Kasumi-1 (cell line): ENCODE measurements at places on chromosomes 2 and 18.

- DNase-seq, result no peak
Measured at GRCh38 chr2:222656526-222657446, 894 bp upstream of the FARSB start.

- no peak for DNase-seq
Measured at GRCh38 chr2:160934991-160935390, 225.2 kb upstream of the TANK start.

GRCh38 chr2:113218283-113219091, 44.7 kb downstream of the PSD4 start:
- DNase-seq, result no peak

DNA sequence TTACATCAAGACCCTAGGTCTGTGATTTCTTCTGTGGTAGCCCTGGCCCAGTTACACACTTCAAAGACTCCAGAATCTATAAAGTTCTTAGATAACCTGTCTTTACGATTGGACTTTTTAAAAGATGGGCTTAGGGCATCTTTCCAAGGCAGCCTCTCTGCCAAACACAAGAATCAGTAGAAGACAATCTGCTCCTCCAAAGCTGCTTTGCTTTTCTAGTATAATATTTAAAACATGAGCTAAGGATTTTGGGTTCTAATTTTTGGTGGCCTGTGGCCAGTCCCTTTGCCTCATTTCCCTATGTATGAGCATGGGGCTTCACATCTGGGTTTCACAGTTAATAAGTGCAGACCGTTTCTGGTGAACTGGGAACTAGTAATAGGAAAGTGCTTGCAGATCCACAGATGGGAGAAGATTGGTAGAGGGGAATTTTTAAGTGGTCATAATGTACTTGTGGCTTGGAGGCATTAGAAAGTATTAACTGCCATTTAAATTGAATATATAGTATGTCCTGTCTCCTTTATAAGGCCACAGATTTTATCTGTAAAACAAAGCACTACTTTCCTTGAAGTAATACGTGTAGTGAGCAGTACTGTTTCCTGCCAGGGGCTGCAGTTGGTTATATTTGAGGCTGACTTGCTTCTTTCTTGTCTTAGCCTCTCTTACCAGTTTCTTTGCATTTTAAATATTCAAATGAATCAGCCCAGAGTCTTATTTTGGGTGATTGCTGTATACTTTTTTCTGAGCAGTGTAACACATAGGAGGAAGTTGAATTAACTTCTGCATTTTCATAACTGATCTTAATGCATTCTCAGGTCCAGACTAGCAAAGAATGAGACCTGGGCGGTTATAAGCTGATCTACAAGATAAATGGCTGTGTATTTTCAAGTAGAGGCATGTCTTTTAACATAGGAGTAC, 1.5 kb downstream of the ARPC2 start:
- DNase-seq, result peak; percentile 44

GRCh38 chr2:37713258-37713700, 41.8 kb upstream of the CDC42EP3 start:
- DNase-seq, result no peak

- DNase-seq, result no peak
Measured at GRCh38 chr2:138507267-138507666, 5.7 kb downstream of the SPOPL start.

GRCh38 chr18:58180738-58181353, 136.8 kb downstream of the NEDD4L start:
- DNase-seq, result peak; percentile 37

- no peak for DNase-seq
Measured at GRCh38 chr18:76913583-76913982, 91.2 kb downstream of the ZNF236 start.

DNA sequence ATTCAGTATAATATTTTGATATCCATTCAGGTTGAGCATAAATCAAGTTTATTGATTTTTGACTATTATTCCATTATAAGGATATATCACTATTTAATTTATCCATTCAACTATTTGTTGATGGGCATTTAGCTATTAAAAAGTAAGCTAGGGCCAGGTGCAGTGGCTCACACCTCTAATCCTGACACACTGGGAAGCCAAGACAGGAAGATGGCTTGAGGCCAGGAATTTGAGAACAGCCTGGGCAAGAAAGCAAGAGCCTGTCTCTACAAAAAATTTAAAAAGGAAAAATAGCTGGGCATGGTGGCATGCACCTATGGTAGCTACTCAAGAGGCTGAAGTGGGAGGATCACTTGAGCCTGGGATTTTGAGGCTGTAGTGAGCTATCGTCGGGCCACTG, 183.5 kb downstream of the HNMT start:
- no peak for DNase-seq

GRCh38 chr2:45373534-45373933, 237.5 kb downstream of the SRBD1 start:
- no peak for DNase-seq

DNA sequence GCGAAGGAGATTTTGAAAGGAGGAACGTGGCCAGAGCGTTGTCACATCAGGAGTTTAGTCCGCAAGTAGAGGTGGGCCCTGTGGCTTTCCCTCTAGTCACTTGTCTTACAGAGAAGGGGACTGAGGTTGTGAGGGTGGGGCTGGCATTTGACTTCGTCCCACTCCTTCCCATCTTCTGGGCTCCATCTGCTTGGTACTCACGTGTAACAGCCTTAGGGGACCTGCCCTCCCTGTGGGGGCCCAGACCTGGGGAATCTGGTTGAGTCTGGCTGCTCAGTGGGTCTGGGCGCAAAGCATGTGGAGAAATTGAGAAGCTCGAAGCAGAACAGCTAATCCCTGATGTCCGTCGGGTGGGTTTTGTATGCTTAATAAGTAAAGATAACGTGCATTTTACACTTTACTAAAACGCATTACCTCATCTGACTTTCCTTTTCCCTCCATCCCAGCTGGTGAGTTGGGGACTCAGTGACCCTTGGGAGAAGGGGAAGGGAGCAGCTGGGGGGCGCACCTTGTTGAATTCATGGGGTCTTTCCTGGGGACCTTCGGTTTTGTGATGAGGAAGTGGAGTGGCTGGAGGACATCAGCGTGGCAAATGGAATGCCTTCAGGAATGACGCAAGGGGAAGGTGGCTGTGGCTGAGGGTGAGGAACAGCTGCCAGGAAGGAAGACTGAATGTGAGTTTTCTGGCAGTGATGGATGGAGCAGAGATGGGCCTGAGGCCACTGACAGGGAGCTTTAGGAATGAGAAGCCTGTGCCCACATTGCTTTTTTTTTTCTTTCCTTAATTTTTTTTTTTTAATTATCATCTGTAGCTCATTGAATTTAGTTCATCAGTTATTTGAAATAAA, 44.8 kb downstream of the ASAP2 start:
- DNase-seq, result no peak

GRCh38 chr18:54388203-54389142, 30.8 kb downstream of the C18orf54 start:
- peak; percentile 81 for DNase-seq

DNA sequence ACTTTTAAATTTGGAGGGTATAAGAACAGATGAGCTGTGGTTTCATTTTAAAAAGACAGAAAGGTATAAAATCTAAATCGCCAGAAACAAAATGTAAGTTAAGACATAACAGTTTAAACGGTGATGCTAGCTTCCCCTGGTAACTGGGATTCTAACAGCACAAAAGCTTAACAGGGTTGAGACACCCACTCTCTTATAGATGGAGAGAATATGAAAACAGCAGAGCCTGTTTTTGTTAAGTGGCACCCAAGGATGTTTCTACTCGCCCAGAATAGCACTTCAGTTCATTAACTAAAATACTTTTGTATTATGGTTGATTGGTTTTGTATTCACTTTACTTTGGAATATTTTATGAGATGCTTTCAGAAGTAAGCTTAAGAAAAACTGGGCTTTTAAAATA, 151.9 kb upstream of the RND3 start:
- DNase-seq, result no peak

DNA sequence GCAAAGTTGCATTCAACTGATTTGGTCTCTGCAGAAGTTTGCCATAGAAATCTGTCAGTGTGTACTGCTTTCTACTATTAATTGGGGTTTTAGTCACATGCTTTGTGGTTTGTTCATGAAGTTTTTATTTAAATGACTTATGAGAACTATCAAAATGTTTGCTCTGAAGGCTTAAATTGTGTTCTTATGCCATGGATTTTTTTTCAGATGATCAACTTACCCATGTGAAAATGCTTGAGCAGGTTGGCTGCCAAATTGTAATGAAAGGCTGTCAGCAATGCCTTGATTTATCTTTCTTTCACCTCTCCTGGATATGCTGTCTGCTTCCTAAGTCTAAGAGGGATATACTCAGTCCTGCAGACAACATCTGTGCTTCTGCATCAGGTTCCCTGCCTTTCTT, 50.7 kb downstream of the FMNL2 start:
- no peak for DNase-seq

DNA sequence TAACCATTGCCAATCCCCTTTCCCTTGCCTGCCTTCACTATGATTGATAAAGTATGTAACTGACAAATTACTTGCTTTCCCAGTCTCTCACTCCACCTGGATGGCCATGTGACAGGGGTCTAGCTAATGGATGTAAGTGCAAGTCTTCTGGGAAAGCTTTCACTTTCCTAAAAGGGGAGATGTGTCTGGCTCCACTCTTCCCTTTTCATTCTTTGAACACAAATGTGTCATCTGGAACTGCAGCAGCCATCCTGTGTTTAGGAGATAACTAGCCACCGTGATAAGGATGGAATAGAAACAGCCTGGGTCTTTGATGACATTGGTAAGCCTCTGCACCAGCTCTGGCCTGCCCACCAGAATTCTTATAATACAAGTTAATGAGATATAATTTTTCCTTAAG, 38.2 kb downstream of the SNRPD1 start:
- DNase-seq, result no peak

- no peak for DNase-seq
Measured at GRCh38 chr2:211067029-211067428, 510.6 kb downstream of the CPS1 start.

DNA sequence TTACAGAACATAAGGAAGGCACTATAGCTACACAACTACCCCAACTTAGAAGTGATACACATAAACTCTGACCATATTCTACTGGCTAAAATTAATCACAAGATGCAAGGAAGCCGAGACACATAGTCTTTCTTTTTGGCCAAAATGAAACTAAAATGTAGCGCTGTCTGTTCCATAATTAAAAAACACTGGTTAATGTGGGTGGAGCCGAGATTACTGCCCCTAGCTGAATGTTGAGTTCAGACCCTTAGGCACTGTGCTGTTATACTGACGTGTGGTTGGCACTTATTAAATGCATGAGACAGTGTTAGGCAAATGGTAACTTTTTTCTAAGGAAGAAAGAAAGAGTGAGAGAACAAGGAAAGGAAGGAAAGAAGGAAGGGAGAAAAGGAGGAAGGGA, 254.6 kb upstream of the RND3 start:
- DNase-seq, result no peak

DNA sequence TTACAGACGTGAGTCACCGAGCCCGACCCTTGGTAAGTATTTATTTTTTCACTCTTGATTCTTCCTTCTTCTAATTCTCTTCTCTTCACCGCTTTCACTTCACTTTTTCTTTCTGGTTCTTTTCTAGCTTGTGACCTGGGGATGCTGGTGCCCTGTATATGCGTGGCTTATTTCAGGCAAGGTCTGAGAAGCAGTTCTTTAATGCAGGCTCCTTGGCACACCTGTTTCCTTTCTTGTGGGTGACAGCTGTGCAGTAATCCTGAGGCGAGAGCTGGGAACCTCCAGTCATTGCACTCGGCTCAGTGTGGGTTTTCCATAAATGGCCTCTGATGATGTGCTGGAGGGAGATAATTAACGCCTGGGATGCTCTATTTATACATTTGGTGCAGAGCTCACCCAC, 193.8 kb downstream of the TSN start:
- no peak for DNase-seq

GRCh38 chr2:230007931-230008707, 60.6 kb downstream of the SLC16A14 start:
- peak; percentile 43 for DNase-seq

DNA sequence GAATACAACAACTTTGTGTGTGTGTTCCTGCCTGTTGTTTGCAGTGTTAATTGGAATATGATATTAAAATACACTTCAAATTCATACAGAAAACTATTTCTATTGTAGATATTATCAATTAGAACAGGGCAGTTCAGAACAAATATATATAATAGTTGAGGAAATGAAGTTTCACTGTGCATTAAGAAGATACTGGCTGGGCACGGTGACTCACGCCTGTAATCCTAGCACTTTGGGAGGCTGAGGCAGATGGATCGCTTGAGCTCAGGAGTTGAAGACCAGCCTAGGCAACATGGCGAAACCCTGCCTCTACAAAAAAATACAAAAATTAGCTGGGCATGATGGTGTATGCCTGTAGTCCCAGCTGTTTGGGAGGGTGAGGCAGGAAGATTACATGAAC, 79.3 kb downstream of the ASAP2 start:
- no peak for DNase-seq

DNA sequence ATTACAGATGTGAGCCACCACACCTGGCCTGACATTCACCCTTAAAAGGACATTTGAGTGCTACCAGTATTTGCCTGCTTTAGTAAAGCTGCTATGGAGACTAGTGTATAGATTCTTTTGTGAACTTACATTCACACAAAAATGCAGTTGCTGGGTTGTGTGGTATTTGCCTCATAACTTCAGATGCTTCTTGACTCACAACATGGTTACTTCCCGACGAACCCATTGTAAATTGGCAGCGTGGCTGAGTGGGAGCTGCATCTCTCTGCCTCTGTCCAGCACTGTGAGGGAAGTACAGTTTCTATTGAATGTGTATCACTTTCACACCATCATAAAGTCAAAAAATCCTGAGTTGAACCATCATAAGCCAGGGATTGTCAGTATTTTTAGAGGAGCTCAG, 56.9 kb downstream of the RRM2 start:
- DNase-seq, result no peak

DNA sequence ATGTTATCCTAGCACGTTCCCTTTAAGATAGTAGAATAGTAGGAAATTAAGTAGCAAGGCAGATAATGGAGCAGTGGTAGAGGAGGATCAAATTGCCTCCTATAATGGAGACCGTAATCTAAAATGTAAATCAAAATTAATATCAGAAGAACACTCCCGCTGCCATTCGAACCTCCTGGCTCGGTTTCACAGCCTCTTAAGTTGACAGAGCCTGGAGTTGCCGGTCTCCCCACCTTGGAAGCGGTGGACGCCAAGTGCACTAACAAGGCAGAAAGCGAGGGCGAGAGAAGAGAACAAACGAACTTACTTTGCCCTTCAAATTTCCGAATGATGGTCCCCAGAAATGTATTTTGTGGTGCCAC, 450 bp downstream of the KCNH7 start:
- DNase-seq, result no peak

DNA sequence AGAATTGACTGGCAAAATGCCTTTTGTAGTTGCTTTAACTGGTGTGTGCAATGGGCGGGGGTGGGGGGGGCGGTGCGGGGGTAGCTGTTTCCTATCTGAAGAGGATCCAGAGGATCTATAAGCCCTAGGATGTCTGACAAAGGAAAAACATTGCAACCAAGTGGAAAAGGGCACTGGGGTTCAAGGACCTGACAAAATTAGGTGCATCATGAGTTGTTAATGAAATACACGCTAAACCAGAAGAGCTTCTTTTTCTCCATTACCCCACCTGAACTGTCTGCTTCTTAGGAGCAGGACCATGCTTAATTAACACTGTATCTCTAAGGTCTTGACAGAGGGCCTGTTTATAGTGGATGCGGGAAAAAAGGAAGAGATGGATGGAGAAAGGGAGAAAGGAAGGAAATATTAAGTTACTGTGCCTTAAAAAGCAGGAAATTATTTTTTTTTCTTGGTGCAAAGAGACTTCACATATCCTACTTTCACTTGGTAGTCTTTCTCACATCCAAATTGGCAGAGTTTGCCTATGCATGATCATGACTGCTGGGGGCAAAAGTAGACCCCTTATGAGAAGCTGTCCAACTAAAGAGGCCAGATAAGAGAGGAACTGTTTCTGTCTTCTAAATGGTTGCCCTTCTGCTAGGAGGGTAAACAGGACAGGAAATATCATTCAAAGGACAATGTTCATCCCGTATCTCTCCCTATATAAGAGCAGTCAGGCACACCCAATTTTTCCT, 4.6 kb downstream of the RND3 start:
- no peak for DNase-seq
